Stimulated activated CD4-positive, alpha-beta T cell treated with anti-CD3 and anti-CD28 coated beads, Interleukin-15, amount 100 ng/mL, for 48 hours (primary cell): ENCODE measurements at places on chromosomes 1 and 21.

DNA sequence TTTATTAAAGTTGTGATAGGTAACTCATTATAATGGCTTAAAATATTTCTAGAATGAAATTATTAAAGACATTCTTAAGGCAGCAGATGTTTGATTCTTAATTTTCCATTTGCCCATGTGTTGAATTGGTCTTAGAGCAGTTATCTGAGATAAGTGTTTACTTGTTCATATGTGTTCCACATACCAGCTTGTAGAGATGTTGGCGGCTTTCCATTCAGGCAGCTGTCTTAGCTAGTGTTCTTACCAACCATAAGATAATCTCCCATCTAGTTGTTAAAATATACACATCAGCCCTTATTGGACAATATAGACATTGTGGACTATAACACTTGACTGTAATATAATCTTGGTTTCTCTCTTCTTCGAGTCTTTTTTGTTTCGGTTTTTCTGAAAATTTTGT lies 1372.9 kb upstream of the ADGRL2 start:
- DNase-seq, result no peak

DNA sequence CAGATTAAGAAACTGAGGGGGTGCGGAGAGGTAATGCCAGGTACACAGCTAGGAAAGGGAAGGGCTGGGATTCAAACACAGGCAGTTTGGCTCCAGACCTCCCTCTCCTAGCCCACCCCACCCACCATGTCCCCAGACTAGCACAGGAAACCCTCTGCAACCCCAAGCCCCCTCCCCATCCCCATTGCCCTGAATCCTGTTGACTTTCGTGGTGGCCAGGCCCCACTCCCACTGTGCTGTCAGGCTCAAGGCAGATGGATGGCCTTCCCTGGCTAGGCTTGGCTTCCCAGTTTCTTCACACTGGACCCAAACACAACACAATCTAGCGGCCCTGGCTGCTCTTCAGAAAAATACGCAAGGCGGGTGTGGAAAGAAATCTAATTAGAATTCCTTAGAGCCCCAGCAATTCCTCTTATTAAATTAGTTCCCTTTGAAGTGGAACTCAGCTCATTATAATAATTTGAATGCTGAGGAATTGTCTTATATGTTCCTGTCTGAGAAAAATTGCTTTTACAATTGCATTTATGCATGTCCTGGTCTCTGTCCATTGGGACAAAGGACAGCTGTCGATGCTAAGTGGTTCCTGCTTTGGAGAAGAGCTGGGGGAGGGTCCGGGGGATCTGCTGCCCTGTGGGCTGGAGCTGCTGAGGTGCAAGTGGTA lies 97.4 kb downstream of the SYF2 start:
- DNase-seq, result no peak

- DNase-seq, result no peak
These were observed 9.9 kb upstream of the LRRC39 start for GRCh38 chr1:100187912-100188311.

- peak; percentile 36 for DNase-seq
These were observed 7.0 kb upstream of the KCNC4 start for GRCh38 chr1:110203021-110203661.

- no peak for DNase-seq
These were observed 278.0 kb downstream of the MRPL39 start for GRCh38 chr21:25329227-25329825.
